ENCODE measurements at places on chromosomes 11 and 22.

DNA sequence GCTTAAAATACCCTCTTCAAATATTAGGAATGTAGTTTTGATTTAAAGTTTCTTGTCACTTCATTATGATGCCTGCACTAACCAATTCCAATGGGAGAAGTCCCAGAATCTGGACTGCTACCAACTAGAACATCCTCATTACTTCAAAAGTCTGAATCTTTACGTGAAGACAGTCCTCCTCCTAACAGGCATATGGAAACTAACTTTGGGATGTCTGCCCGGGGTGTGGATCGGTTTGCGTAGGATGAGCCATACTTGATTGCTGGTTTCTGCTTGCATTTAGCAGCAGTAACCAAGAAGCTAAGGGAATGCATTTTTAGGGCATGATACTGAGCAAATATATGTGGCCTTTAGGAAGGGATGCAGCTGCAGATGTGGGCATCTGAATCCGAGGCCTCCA is 177.1 kb downstream of the LRRC4C start:
- DNase-seq = no peak

DNA sequence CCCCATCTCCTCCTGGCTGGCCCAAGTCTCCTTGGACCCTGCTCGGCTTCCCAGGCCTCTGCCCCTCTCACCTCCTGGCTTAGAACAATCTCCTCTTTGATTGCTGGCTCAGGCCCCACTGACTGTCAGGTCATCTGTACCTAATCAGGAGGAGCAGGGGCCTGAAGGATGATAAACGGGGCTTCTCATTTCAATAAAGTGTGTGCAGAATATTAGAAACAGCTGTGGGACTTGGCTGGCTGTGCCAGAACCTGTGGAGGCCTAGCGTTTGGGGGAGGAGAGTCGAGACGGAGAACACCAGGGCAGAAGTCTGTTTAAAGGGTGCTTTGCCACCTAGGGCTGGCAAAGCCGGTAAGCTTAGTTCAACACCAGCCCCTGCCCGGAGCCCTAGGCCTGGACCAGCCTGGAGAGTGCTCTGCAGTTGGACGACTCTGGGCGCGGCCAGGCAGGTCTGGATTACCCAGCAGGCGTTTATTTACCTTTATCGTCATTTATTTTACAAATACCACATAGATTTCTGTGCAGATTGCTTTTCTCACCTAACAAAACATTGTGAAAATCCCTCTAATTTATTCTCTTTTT is 10.1 kb upstream of the VSIG10L2 start:
- DNase-seq = no peak

- DNase-seq = no peak
Measured at GRCh38 chr11:69049490-69049867, 747 bp downstream of the TPCN2 start.

- no peak for DNase-seq
Measured at GRCh38 chr11:131486100-131486499, 115.7 kb downstream of the NTM start.
